Osteocyte (in vitro differentiated cells): ENCODE measurements at places on chromosomes 3 and 15. TPM values are rescaled to one million over a fixed set of nuclear protein-coding genes. Genes with fewer than 3 reads are reported as not detected.

The KNG1 gene
- not detected in 2 replicates for total RNA-seq

DNA sequence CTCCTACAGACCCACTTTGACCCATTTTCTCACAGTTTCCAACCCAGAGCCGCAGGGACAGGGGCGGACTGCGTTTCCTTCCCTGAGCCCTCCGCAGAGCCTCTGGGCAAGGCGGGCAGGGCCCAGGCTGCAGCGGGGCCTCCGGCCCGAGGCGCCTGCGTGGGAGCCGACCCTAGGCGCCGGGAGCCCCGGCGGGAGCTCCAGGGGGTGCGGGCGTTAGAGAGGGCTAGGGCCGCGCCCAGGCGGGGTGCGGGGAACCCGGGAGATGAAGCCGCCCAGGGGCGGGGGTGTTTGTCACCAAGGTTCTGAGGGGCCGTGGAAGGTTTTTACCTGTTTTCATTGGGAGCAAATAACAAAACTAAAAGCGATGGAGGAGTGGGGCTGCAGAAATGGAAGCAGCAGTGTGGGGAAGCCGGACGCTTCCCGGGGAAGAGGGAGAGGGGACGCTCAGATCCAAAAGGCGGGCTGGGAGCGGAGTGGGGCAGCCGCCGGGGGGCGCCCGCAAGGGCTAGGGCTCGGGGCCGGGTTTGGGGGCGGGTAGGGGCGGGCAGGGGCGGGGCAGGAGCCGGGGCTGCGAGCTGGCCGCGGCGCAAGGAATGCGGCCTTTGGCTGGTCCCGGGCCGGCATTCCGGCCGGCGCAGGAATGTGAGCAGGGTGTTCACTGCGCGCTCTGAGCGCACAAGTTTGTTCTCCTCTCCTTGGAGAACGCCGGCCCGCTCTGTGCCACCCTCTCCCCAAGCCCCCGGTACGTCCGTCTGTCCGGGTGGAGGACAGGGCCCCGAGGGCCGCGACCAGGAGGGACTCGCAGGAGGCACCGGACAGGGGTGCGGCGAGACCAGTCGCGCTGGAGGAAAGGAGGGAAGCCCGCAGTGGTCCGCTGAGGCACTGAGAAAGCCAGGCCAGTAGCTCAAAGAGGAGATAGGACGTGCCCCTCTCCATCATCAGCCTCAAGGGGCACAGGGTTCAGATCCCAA is 61.1 kb downstream of the AMOTL2 start:
- peak overlapping the region; percentile 61 for H3K4me3 ChIP-seq
- peaks cover 89% of the 10 kb centered on the region for H3K4me1 ChIP-seq
- H3K27me3 ChIP-seq: no peaks in the 10 kb centered on the region
- H3K27ac ChIP-seq: peak overlapping the region; percentile 91
- H3K36me3 ChIP-seq: no peaks in the 10 kb centered on the region

The SLC28A1 gene
- total RNA-seq: not detected in 2 replicates

- H3K36me3 ChIP-seq: no peaks in the 10 kb centered on the region
- no peak for DNase-seq
Measured at GRCh38 chr15:60932051-60932915, 296.8 kb downstream of the RORA start.

The MUSTN1 gene
- total RNA-seq: 2.0 and 6.2 TPM in 2 replicates

GRCh38 chr15:70578196-70578595 is 185.2 kb downstream of the UACA start:
- H3K27ac ChIP-seq: no peak overlapping the region
- peaks cover 8% of the 10 kb centered on the region for H3K4me1 ChIP-seq
- H3K27me3 ChIP-seq: peaks cover 24% of the 10 kb centered on the region
- DNase-seq: no peak
